NCI-H774 (cell line): ENCODE measurements at places on chromosomes 4 and X.
A peak's percentile ranks its signal among the peaks of the same experiment; 100 is the strongest.

DNA sequence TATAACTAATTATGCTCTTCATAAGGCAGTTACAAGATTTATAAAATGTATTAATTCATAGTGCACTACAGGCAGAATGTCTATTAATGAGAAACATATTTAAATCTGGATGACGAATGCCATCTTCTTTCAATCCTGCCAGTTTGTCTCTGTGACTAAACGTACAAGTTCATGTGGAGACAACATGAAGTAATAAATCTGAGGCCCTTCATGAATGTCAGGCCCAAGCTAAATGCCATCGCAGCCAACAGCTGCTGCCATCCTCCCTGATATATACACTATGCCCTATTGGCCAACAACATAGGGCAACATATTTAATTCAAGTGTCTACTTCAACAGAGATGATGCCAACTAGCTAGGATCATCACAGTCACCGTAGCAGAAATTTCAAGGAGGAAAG lies 43.7 kb downstream of the TSPAN5 start:
- DNase-seq, result no peak

- DNase-seq, result no peak
These were observed 557.0 kb downstream of the SPRY1 start for GRCh38 chr4:123953566-123953965.

DNA sequence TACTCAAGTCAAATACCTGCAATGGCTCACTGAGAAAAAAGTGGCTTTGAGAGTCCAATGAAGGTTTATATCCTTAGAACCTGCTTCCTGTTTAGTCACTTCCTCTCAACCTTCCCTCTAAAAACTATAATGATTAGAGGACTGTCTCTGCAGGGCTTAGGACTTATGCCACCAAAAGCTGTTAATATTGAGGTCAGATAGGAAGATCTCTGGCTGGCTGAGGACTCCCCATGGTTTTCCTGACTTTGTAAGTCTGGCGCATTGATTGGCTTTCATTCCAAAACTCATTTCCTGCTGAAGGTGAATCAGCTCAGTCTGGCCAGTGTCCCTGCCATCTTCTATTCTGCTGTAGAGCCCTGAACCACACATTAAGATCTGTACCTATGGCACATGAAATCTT lies 140.9 kb upstream of the ANK2 start:
- no peak for DNase-seq

DNA sequence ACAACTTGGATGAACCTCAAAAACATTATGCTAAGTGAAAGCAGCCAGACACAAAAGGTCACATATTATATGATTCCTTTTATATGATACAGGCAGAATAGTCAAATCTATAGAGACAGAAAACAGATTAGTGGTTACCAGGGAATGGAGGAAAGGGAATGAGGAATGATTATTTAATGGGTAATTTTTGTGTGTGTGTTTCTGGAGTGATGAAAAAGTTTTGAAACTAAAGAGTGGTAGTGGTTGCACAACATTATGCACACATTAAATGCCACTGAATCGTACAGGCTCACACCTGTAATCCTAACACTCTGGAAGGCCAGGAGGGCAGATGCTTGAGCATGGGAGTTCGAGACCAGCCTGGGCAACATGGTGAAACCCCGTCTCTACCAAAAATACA lies 19.6 kb upstream of the SOD3 start:
- no peak for DNase-seq

DNA sequence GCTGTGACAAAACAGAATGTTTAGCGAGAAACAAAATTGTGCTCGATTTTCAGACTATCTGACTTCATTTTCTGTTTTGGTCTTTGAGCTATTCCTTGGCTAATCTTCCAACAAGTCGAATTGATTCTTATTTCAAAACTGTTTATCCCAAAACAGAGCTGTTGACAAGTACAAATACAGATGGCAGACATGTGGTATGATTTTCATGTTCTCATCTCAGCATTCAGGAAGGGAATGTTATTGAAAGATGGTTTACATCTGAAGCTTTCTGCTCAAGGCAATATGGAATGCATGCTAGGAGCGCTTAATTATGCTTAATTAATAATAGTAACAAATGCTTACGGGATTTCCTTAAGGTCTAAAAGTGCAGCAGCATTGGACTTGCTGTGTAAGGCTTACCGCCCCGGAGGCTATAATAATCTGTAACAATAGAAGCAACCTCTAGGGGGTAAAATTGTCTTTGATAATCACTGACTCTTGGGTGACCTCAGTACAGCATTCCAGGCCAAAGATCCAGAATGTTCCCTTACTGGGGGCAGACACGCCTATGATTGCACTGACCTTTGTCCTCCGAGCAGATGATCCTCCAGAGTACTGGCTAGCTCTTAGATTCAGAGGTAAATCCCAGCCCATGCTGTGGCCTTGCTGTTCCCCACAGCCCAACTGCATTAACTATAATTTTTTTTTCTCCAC lies 16.4 kb downstream of the LSM6 start:
- no peak for DNase-seq

DNA sequence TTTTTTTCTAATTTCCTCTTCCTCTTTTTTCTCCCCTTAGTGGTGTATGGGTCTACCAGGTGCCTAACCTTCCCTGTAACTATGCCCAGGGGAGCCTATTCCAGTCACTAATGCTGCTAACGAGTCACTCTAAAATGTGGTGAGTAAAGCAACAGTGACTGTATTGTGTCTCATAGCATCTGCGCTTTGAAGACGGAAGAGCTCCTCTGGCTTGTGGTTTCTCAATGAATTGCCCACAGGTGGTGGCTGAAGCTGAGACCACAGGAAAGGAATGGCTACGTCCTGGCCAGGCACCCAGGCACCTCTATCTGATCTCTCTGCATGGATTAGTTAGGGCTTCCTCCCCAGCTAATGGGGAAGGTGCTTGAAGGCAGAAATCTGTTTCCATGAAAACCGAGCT lies 763.5 kb upstream of the FRG1 start:
- no peak for DNase-seq

DNA sequence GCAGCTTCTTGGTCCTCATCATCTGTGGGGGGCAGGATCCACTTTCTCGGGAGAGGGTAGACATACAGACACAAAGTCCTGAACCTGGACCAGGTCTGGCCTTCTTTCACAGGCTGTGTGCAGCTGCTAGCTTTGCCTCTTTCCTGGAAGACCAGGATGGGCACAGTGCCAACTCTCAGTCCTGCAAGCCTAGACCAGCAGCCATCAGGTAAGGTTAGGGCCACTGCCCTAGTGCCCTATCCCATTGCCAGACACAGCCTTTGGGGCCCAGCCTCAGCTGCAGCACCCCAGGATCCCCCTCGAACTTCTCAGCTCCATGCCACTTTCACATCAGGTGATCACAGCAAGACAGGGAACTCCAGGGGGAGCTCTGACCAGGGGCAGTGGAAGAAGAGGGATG lies 38.4 kb downstream of the ZNF185 start:
- DNase-seq, result no peak

- no peak for DNase-seq
These were observed 193.2 kb upstream of the LEF1 start for GRCh38 chr4:108361886-108362285.

- DNase-seq, result no peak
These were observed 29.6 kb downstream of the SMARCA1 start for GRCh38 chrX:129493643-129494042.

DNA sequence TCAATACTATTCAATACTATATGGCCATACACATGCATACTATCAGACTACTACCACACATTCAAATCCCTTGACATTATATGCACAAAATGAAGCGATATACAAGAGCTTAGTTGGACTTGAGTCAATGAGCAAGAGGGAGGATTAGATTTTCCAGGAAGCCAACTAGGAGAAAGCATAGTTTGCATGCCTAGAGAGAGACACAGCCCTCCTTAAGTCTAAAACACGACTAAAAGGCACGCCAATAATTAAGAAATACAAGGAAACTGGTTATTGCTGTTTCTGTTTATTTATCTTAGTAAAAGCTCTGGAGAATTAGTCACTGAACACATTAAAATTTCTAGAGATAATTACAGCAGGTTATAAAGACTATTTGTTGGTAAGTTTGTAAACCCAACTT lies 21.8 kb downstream of the MBNL3 start:
- no peak for DNase-seq

- DNase-seq, result no peak
These were observed 30.7 kb downstream of the ADAM29 start for GRCh38 chr4:174948826-174949225.

- peak; percentile 4 for DNase-seq
These were observed 34.4 kb upstream of the CDKL5 start for GRCh38 chrX:18390941-18391538.

DNA sequence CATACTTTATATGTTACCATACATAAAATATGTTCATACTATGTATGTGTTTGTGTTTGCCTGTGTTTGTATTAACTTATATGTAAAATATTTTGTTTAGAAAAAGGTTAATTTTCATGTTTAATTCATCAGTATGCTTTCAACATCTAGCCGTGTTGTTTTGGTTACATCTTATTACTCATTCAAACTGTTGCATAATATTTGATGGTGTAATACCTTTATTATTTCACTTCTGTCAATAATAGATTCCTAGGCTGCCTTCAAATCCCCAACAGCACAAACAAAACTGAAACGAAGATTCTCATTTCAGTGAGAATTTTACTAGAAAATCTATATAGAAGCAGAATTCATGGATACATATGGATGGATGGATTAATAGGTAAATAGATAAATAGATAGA lies 462.3 kb upstream of the ADGRL3 start:
- no peak for DNase-seq

DNA sequence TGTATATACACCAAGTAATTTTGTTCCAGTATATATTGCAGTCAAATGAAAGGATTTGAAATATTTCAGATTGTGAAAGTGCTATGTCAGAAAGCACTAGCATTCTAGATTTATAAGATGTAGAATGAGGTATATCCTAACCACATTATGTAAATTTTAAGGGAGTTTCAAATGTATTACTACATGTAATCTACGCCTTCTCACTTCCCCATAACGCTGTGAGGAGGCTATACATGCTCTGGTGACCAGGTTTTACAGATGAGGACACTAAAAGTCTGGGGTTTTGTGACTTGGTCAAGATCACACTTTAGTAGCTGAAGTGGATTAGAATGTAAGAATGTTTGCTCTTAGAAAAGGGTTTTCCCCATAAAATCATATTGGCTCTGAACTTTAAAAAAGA lies 8.1 kb downstream of the ENPEP start:
- DNase-seq, result no peak

DNA sequence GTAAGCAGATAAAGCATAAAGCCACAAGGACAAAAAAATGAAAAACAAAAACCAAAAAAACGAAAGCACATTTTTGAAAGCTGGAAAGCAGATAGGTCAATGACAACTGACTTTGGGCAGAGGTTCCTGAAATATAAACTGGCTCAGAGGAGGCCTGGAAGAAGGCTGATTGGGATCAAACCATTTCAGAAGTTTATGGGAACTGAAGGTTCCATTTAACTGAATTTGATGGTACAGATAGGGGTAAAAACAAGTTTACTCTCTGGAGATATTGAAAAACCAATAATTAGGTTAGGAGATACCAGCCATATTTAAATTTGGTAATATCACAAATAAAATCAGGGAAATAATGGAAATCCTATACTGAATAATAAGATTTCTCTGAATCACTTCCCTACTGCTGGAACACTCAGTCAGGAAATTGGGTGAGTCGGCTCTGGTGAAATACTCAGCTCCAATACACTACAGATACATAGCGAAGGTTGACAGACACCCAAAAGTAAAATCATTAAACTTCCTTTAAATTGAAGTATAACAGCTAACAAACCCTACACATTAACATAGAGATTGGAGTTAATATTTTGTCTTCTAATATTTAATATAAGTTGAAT lies 1584.3 kb downstream of the STIM2 start:
- no peak for DNase-seq

- DNase-seq, result no peak
These were observed 62.4 kb upstream of the MSANTD1 start for GRCh38 chr4:3186609-3187008.

- no peak for DNase-seq
These were observed 16.3 kb downstream of the SYNPO2 start for GRCh38 chr4:118904935-118905334.

- no peak for DNase-seq
These were observed 22.7 kb upstream of the TMPRSS11F start for GRCh38 chr4:68152411-68152810.

GRCh38 chr4:75655562-75655961 lies 17.6 kb downstream of the G3BP2 start:
- no peak for DNase-seq

DNA sequence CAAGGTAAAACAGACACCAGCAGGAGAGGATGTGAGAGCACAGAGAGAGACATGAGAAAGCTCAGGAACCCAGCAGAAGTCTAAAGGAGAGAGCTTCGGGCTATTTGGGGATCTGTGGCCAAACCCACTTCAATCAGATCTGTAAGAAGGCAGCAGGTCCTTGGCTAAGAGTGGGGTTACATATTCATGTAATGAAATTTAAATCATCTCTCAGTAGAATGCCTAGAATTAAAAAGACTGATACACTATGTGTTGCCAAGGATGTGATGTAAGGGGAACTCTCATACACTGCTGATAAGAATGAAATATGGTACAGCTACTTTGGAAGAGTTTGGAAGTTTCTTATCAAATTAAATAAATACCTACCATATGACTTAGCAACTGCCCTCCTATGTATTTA lies 35.8 kb downstream of the PDE5A start:
- DNase-seq, result no peak
